AG09309 (cell line): ENCODE measurements at places on chromosomes 7 and 10.
A peak's percentile ranks its signal among the peaks of the same experiment; 100 is the strongest.

DNA sequence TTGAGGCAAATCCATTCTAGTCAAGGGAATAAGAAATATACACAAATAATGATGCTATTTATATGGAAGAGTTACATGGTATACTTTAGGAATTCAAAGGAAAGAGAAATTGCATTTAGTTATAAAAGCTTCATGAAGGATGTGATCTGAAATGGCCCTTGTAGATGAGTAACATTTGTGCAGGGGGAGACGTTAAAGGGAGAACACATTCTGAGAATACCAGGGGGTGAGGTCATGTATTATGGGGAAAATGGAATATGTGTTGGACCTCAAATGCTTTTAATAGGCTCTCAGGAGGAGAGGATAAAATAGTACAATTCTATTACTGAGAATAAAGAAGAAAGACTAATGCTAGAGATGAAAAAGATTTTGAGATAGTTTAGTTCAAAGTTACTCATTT lies 122.5 kb upstream of the NOBOX start:
- no peak for DNase-seq

GRCh38 chr7:8236780-8237407 lies 25.1 kb downstream of the ICA1 start:
- DNase-seq: no peak

GRCh38 chr7:27224983-27225934 lies 17.3 kb upstream of the EVX1 start:
- no peak for DNase-seq

GRCh38 chr10:43194859-43195258 lies 56.6 kb downstream of the CSGALNACT2 start:
- no peak for DNase-seq

- DNase-seq: no peak
Observed at GRCh38 chr10:69934768-69935167, 117.9 kb upstream of the MACROH2A2 start.

- no peak for DNase-seq
Observed at GRCh38 chr10:133059571-133059970, 28.2 kb upstream of the ADGRA1 start.

DNA sequence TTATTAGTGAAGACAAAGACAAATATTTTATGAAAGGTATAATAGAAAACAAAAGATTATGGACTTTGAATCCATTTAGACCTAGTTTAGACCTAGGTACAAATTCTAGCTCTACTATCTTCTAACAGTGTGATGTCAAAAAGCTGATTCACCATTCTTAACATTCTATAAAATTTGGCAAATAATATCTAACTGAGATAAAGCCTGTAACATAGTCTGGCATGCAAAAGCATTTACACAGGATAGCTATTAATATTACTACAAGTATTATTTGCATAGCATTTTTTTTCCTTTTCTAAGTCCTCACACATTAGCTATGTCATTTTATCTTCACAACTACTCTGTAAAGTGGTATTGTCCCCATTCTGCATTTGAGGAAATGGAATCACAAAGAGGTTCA lies 179.6 kb upstream of the LRRTM3 start:
- no peak for DNase-seq

DNA sequence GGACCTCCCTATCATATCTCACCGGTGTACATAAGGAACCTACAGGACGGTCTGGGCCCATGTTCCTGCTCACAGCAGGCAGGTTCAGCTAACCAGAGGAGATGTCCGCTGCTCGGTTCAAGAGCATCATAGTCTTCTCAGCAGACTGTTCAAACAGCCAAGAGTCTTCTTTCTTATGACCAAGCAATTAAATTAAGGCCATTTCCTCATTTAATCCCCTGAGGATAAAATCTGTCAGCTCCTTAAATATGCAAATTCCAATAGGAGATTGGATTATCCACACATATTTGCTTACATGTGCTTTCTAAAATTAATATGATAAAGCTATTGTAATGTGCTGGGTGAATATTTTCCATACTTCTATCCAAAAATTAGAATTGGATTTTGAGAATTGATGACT lies 59.7 kb downstream of the LMBR1 start:
- DNase-seq: no peak

DNA sequence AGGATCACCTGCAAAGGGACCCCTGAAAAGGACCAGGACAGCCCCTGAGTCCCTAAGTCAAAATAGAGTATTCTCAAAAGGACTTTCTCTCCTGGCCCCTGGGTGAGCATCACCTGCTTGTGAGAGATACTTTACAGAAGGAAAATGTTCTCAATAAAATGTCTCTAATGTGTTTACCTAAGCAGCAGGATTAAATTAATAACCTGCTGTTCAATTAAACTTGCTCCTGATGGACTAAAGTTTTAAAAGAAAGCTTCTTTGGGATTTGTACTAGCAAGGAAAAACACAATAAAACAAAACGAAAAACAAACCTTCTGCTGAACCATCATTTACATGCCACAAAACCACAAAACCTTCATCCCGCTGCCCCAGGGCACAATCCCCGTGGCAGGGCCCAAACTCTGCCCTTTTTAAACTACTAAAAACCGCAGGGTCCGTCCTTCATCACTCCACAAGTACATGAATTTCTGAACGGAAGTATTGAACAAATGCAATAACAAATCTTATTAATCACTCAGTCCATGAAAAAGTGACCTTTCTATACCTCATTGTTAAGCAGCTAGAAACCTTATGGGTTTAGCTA lies 197.7 kb downstream of the TCERG1L start:
- no peak for DNase-seq

GRCh38 chr7:78260826-78261225 lies 462.3 kb downstream of the PHTF2 start:
- peak; percentile 16 for DNase-seq

- DNase-seq: no peak
Observed at GRCh38 chr7:84021292-84021908, 173.2 kb downstream of the SEMA3A start.

DNA sequence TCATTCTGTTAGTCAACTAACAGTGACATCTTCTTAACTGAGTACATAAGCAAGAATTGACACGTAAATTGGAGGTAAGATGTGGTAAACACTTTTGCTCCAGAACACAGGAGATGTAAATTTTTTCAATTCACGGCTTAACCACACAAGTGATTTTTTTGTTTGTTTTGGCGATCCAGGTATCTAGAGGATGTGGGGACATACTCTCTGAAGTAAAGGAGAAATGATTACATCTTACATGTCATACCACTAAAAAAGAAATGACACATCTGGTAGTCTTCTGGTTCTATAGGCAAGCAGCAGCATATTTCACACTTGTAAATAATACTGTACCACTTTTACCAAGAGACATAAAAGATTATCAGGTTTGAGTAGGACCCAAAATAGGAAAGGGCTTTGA lies 200.3 kb upstream of the ZWINT start:
- DNase-seq: no peak

DNA sequence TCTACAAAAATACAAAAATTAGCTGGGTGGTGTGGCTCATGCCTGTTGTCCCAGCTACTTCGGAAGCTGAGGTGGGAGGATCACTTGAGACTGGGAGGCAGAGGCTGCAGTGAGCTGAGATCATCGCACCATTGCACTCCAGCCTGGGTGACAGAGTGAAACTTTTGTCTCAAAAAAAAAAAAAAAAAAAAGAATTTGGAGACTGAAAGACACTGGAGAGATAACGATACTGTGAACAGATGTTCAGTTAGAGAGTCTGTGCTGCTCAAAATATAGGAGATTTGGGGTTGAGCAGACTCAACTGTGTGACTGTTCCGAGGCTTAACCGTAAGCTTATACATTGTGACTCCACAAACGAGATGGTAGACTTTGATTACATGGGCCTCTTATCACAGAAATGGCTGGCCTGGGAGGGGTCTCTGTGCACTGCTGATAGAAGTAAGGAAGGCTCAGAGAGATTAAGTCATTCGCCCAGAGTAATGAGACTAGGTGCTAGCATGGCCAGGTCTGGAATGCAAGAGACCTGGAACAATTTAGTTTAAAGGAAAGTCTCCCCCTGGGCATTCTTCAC lies 19.4 kb downstream of the WBP1L start:
- DNase-seq: no peak

DNA sequence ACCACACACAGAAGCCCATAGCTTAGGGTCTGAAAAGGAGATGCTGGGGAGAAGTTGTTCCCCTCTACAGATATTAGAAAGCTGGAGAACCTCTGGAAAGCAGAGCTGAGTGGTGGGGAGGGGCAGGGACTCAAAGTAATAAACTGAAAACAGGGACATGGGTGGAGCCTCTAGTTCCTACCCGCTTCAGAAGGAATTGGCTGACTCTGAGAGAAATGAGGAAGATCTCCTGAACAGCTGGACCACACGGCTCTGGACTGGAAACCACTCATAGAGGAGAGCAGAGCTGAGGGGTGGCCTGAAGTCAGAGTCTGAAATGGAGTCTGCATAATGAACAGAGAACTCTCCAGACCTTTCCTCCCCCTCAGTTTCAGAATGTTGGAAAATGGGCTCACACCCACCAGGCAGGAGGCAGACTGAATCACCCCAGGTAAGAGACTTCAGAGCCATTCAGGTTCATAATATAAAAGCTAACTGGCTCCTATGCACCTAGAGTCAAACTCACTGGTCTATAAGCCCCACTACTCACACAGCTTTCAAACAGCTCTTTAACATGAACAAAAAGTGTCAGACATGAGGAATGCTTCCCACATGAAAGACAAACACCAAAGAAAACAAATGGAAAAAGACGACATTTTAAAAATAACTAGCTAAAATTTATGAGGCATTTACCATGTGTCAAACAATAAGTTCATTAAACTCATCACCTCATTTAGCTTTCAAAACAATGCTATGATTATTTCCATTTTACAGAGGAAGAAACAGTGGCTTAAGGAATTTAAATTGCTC lies 68.1 kb downstream of the RNF216 start:
- DNase-seq: no peak

DNA sequence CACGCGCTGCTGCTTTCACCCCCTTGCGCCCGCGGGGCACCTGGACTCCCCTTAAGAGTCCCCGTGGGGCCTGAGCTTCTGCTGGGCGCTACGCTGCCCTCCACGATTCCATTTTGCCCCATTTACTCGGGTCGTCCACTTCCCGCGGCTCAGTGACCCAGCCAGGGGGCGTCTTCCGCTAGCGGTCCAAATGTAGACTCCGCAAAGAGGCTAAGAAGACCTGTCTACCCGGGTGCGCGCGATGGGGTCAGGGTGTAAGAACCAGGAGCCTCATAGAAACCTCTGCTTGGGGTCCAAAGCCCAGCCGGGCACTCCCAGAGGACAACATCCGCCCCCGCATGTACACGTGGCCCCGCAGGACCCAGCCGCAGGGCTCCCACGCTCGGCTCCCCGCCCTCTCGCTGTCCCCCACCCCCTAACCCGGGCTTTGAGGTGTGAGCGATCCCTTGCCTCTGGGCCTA lies 5.2 kb upstream of the HMX2 start:
- DNase-seq: no peak

GRCh38 chr7:116354546-116355423 lies 144.4 kb downstream of the TES start:
- peak; percentile 94 for DNase-seq

DNA sequence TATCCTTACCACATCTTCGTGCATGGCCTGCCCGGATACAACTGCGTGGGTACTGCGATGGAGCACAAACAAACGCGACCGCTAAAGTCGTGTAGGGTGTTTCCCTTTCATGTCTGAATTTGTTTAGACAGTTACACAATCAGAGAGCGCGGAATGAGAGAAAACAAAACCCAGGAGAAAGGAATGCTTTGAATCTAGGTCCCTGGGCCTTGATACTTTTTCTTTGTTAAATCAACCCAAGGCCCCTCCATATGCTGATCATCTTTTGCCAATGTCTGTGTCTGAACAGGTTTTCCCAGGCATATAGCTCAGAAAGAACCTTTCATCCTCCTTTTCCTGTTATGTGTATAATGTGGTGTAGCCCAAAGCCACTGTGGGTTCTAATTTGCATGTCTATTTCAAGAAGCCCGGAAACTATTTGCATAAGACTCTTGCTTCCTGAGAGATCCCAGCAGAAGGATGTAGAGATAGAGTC lies 145.8 kb downstream of the FRMD4A start:
- no peak for DNase-seq

- no peak for DNase-seq
Observed at GRCh38 chr7:70607759-70608158, 524.2 kb upstream of the GALNT17 start.

- DNase-seq: no peak
Observed at GRCh38 chr10:86401588-86402282, 35.1 kb upstream of the GRID1 start.

GRCh38 chr10:89452193-89452592 lies 37.8 kb downstream of the IFIT5 start:
- no peak for DNase-seq

- DNase-seq: no peak
Observed at GRCh38 chr7:56110611-56111010, 4.3 kb upstream of the CHCHD2 start.

DNA sequence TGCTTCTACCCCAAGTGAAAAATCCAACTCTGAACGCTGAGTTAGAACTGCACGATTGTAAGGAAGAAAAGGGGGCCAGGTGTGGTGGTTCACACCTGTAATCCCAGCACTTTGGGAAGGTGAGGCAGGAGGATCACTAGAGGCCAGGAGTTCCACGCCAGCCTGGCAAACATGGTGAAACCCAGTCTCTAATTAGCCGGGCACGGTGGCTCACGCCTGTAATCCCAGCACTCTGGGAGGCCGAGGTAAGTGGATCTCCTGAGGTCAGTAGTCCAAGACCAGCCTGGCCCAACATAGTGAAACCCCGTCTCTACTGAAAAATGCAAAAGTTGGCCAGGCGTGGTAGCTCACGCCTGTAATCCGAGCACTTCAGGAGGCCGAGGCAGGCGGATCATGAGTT lies 9.0 kb downstream of the GUSB start:
- no peak for DNase-seq

DNA sequence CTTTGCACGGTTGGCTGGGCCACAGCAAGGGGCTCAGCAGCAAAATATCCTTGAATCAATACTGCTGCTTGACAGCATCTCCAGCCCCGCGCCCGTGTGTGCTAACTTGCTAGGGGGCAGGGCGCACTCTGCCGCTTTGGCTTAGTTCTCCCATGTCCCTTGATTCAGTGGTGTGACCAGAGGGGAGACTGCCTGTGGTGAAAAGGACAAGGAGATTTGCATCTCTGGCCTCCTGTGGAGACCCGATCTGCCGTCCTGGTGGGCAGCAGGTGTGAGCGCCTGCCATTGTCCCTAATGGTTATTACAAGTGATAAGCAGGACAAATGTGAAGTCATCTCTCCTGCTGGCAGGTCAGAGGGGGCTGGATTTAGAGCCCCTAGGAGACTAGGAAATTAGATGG lies 500.2 kb upstream of the GALNT17 start:
- DNase-seq: no peak

- DNase-seq: no peak
Observed at GRCh38 chr10:25017154-25017590, 760 bp downstream of the THNSL1 start.

DNA sequence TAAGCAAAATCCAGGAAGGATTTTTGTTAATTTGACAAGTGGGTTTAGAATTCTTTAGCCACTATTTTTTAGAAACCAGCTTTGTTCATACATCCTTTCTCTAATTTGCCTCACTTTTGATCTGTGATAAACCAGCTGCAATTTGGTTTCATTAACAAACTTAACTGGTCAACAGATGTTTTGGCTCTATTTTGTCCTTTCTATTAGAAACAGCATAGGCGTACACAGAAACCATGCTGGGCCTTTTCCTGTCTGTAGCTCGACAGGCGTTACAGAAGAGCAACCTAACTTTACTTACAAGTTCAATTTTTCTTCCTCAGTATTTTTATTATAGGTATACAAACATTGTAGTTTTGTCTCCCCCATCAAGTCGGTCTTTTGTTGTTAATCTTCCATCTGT lies 28.2 kb downstream of the KAT6B start:
- no peak for DNase-seq
